ENCODE measurements at places on chromosomes 1 and 21. TPM values are rescaled to one million over a fixed set of nuclear protein-coding genes. Genes with fewer than 3 reads are reported as not detected.

The ALPL gene
- total RNA-seq, result not detected

- DNase-seq, result no peak
Observed at GRCh38 chr1:50985094-50985493, 15.0 kb downstream of the CDKN2C start.

GRCh38 chr1:200862713-200863415, 9.9 kb upstream of the GPR25 start:
- no peak for DNase-seq

GRCh38 chr1:172139196-172139595, 281.3 kb upstream of the C1orf105 start:
- DNase-seq, result no peak

DNA sequence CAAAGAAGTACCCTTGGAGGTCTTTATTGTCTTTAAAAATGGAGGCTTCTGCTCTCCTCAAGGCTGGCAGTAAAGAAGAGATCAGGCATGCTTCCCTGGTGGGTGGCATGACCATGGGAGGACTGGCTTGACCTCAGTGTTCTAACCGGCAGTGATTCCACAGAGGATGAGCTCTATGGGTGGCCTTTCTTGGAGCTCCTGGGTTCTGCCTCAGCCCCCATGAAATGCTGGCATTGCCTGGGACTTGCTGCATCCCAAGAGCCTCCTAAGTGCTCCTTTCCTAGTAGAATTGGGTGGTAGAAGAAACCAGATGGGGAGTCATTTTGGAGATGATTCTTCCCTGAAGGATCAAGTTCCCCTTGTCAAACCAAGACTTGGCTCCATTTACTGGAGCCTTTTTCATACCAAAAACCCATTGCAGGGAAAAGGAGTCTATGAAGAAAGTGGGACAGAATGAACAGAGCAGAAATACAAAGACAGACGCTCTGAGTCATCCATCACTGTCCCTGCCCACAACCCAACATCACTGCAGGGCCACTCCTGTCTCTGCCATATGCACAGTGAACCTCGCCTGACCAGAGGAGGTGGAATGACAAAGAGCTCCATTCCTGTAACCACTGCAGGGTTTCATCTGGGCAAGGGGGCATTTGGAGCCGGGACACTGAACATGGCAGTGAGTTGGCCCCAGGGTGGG, 42.4 kb downstream of the RIMS3 start:
- no peak for DNase-seq

Measured in HepG2 (cell line).